ENCODE measurements at places on chromosomes 12 and 14.
A peak's percentile ranks its signal among the peaks of the same experiment; 100 is the strongest.

GRCh38 chr14:72045885-72046284, 113.7 kb downstream of the RGS6 start:
- H3K36me3 ChIP-seq = peaks cover 8% of the 10 kb centered on the region
- H3K4me3 ChIP-seq = no peak overlapping the region
- H3K27ac ChIP-seq = no peak overlapping the region
- no peak for DNase-seq

- no peaks in the 10 kb centered on the region for H3K27me3 ChIP-seq
- no peak overlapping the region for H3K27ac ChIP-seq
- H3K4me3 ChIP-seq = no peak overlapping the region
- no peak for DNase-seq
- H3K4me1 ChIP-seq = no peaks in the 10 kb centered on the region
Observed at GRCh38 chr14:30227876-30228275, 300.2 kb upstream of the PRKD1 start.

- H3K4me1 ChIP-seq = no peaks in the 10 kb centered on the region
- no peak for DNase-seq
- H3K4me3 ChIP-seq = no peak overlapping the region
- no peaks in the 10 kb centered on the region for H3K36me3 ChIP-seq
Observed at GRCh38 chr12:42638697-42639096, 49.2 kb upstream of the PRICKLE1 start.

GRCh38 chr12:14995583-14996425, 23.0 kb downstream of the PDE6H start:
- no peak for DNase-seq
- peaks cover 6% of the 10 kb centered on the region for H3K4me1 ChIP-seq
- no peaks in the 10 kb centered on the region for H3K36me3 ChIP-seq
- no peak overlapping the region for H3K4me3 ChIP-seq
- H3K27me3 ChIP-seq = peaks cover 21% of the 10 kb centered on the region
- H3K27ac ChIP-seq = no peak overlapping the region

- no peak for DNase-seq
- H3K27ac ChIP-seq = no peak overlapping the region
- H3K27me3 ChIP-seq = no peaks in the 10 kb centered on the region
- H3K4me3 ChIP-seq = no peak overlapping the region
- no peaks in the 10 kb centered on the region for H3K36me3 ChIP-seq
- no peaks in the 10 kb centered on the region for H3K4me1 ChIP-seq
Observed at GRCh38 chr14:87113286-87113685, 879.7 kb downstream of the GALC start.

DNA sequence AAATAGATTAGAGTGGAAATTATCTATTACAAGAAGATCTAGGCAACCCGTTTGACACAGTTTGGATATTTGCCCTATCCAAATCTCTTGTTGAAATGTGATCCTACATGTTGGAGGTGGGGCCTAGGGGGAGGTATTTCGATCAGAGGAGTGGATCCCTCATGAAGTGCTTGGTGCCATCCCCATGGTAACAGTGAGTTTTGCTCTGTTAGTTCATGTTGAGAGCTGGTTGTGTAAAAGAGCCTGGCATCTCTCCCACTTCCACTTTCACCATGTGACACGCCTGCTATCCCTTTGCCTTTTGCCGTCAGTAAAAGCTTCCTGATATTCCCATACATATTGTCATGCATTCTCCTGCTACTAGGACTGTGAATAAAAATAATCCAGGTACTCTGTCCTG, 66.4 kb upstream of the FLRT2 start:
- no peaks in the 10 kb centered on the region for H3K27me3 ChIP-seq
- H3K4me3 ChIP-seq = no peak overlapping the region
- no peak overlapping the region for H3K27ac ChIP-seq
- H3K4me1 ChIP-seq = peaks cover 5% of the 10 kb centered on the region
- no peaks in the 10 kb centered on the region for H3K36me3 ChIP-seq

- peak overlapping the region; percentile 74 for H3K4me3 ChIP-seq
- peak overlapping the region; percentile 100 for H3K27ac ChIP-seq
- no peaks in the 10 kb centered on the region for H3K27me3 ChIP-seq
- DNase-seq = peak; percentile 76
Observed at GRCh38 chr12:108622421-108622820, 11.3 kb downstream of the SELPLG start.

- no peak overlapping the region for H3K27ac ChIP-seq
- no peaks in the 10 kb centered on the region for H3K36me3 ChIP-seq
- no peaks in the 10 kb centered on the region for H3K4me1 ChIP-seq
- DNase-seq = no peak
- H3K27me3 ChIP-seq = peaks cover 5% of the 10 kb centered on the region
- H3K4me3 ChIP-seq = no peak overlapping the region
Observed at GRCh38 chr14:102537981-102538601, 28.5 kb upstream of the ANKRD9 start.

DNA sequence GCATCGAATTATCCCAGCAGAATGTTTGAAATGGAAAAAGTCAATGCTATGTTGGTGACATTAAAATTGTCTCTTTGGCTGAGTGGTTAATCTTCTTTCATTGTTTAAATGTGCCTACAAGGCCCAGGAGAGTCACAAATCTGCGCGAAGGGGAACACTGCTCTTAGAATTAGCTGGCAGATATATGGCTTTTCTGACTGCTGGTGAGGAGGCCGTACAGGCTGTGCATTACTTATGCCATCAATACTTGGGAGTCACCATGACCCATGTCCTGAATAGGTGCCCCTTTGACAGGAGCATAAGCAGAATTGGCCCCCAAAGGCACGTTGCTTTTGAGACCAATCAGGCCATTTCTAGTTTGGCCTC, 521.5 kb downstream of the FUT8 start:
- H3K27ac ChIP-seq = peak overlapping the region; percentile 16
- H3K27me3 ChIP-seq = no peaks in the 10 kb centered on the region
- H3K4me3 ChIP-seq = no peak overlapping the region
- peaks cover 18% of the 10 kb centered on the region for H3K36me3 ChIP-seq
- DNase-seq = no peak

DNA sequence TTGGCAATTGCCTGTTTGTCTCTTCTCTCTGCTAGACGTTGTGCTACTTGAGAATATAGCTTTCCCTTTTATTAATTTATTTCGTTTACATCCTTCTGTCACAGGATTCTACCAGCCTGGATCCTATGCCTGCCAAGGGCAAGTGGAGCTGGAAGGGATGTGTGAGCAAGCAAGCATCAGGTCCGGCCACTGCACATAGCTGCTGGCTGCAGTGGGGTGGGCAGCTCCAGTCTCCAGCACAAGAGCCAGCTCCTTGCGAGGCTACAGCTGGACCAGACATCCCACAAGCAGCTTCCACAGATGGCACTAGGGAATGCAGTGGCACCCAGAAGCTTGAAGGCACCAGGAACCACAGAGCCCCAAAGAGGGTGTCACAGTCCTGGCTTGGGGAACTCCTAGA, 225.0 kb downstream of the KCNC2 start:
- no peak overlapping the region for H3K4me3 ChIP-seq
- no peak for DNase-seq
- H3K4me1 ChIP-seq = no peaks in the 10 kb centered on the region
- H3K27me3 ChIP-seq = no peaks in the 10 kb centered on the region
- no peaks in the 10 kb centered on the region for H3K36me3 ChIP-seq
- H3K27ac ChIP-seq = no peak overlapping the region

DNA sequence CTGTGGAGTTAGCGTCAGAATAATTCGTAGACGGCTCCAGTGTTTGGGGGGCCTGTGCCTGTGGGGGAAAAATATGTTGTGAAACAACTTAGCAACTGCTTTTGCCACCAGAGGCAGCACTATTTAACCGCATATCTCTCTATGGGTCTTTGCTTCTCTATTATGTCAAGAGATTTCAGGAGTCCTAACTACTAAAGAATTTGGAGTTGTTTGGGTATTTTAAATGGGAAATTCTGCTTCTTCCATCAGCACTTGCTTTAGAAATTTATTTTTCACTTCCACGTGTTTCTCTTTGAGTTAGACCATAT, 594 bp upstream of the CLEC14A start:
- no peaks in the 10 kb centered on the region for H3K4me1 ChIP-seq
- H3K4me3 ChIP-seq = no peak overlapping the region

DNA sequence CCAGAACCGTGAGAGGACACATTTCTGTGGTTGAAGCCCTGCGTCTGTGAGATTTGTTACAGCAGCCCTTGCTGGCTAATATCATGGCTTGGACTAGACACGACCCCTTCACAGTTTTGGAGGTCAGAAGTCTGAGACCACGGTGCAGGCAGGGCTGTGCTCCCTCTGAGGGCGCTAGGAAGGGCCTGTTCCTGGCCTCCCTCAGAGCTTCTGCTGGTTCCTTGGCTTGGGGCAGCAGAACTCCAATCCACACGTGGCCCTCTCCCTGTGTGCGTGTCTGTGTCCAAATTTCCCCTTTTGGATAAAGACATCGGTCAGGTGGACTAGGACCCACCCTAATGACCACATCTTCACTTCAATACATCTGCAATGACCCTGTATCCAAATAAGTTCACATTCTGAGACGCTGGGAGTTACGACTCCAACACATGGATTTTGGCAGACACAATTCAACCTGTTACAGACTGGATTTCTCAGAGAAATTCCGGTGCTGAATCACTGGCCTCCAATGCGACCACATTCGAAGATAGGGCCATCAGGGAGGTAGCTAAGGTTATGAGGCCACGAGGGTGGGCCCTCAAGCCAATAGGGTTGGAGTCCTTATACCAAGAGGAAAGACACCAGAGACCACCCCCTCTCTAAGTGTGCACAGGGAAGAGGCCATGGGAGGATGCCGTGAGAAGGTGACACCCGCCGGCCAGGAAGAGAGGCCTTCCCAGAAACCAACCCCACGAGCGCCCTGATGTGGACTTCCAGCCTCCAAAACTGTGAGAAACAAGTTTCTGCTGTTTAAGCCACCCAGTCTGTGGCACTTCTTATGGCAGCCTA, 43.6 kb upstream of the PPP2R5C start:
- peak overlapping the region; percentile 10 for H3K4me3 ChIP-seq
- no peaks in the 10 kb centered on the region for H3K27me3 ChIP-seq
- H3K36me3 ChIP-seq = peaks cover 6% of the 10 kb centered on the region
- DNase-seq = no peak
- H3K27ac ChIP-seq = peak overlapping the region; percentile 69

DNA sequence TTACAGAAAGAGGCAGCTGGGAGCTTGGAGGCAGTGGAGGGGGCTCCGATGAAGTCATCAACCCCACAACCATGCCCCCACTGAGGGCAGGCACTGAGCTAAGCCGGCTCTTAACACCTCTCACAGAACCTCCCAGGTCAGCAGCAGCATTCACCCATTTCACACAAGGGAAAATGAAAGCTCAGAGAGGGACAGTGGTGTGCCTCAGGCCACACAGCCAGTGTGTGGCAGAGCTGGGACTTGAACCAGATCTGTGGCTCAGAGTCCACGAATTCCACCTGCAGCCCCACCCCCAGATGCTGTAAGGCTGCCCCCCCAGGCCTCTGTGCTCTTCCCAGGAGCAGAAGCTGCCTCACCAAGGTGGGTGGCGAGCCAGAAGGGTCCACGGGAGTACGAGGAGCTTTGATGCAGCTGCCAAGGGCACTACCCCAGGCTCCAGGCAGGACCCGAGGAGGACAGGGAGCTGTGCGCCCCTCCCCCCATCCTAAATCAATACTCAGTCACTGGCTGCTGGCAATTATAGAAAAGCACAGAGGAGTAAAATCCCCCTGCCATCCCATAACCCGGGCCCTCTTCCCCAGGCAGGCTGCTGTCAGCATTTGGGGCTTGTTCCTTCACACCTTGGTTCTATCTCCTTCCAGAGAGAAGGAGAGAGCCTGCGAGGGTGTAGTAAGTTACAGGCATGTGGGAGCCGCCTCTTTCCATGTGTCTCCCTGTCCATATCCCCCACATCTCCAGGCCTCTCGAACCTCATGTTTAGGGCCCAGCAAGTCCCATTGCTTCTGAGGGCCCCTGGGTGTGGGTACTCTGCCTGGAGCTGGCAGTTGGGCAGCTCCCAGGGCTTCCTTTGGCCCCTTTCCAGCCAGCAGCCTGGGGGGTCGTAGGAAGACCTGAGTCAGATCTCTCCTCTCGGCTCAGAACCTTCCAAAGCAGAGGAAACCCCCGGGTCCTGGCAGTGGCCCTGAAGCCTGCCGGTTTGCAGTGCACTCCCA, 47.6 kb downstream of the FAM222A start:
- H3K36me3 ChIP-seq = peaks cover 10% of the 10 kb centered on the region
- H3K4me1 ChIP-seq = peaks cover 9% of the 10 kb centered on the region
- H3K4me3 ChIP-seq = no peak overlapping the region
- no peaks in the 10 kb centered on the region for H3K27me3 ChIP-seq
- no peak overlapping the region for H3K27ac ChIP-seq

DNA sequence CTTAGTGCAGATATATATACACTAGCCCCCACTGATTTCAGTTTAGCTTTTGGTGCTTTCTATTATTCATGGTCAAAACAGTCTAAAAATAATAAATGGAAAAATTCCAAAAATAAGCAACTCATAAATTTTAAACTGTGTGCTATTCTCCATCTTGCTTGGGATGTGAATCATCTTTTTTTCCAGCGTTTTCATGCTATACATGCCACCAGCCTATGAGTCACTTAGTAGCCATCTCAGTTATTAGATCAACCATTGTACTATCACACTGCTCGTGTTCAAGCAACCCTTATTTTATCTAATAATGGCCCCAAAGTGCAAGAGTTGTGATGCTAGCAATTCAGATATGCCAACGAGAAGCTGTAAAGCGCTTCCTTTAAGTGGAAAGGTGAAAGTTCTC, 73.9 kb upstream of the KRR1 start:
- DNase-seq = no peak
- H3K27me3 ChIP-seq = no peaks in the 10 kb centered on the region
- peaks cover 21% of the 10 kb centered on the region for H3K36me3 ChIP-seq

DNA sequence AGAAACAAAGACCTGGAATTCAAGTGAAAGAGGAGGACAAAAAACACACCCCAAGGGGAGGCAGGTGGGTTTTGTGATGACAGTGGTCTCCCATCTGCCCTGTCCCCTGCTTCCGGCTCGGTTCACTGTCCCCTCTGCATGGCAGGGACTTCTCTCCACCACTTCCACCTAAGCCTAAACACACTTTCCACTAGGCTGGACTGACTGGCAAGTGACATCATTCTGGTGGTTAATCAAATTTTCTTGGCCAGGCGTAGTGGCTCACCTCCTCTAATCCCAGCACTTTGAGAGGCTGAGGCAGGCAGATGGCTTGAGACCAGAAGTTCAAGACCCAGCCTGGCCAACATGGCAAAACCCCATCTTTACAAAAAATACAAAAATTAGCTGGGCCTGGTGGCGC, 11.9 kb downstream of the PLEKHG6 start:
- H3K36me3 ChIP-seq = no peaks in the 10 kb centered on the region
- H3K27me3 ChIP-seq = no peaks in the 10 kb centered on the region
- peak; percentile 20 for DNase-seq
- H3K4me3 ChIP-seq = no peak overlapping the region
- H3K27ac ChIP-seq = peak overlapping the region; percentile 91

DNA sequence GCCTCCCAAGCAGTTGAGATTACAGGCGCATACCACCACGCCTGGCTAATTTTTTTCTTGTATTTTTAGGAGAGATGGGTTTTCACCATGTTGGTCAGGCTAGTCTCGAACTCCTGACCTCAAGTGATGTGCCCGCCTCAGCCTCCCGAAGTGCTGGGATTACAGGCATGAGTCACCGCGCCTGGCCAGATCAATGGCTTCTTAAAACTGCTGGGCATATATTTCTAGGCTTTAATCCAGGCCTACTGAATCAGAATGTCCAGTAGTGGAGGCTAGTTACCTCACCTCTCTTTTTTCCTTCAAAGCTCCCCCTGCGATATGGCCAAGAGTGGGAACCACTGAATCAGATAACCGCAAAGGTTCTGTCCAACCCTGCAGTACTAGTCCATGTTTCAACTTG, 17.1 kb downstream of the POU6F1 start:
- no peak for DNase-seq
- H3K27ac ChIP-seq = no peak overlapping the region
- no peak overlapping the region for H3K4me3 ChIP-seq

Data from natural killer cell treated with Interleukin-12 subunit alpha and Interleukin-12 subunit beta and Interleukin-15 and Interleukin-18, amount 100 ng/mL, for 72 hours (primary cell).